Activated CD8-positive, alpha-beta T cell treated with anti-CD3 and anti-CD28 coated beads for 36 hours (primary cell): ENCODE measurements at places on chromosomes 3 and 15.

- DNase-seq, result no peak
These were observed 105.1 kb downstream of the ARPP21 start for GRCh38 chr3:35744419-35744818.

- peak; percentile 50 for DNase-seq
These were observed 34.3 kb upstream of the PLSCR2 start for GRCh38 chr3:146503461-146504202.

- DNase-seq, result peak; percentile 10
These were observed 57.9 kb downstream of the EPHB1 start for GRCh38 chr3:134852893-134853351.

DNA sequence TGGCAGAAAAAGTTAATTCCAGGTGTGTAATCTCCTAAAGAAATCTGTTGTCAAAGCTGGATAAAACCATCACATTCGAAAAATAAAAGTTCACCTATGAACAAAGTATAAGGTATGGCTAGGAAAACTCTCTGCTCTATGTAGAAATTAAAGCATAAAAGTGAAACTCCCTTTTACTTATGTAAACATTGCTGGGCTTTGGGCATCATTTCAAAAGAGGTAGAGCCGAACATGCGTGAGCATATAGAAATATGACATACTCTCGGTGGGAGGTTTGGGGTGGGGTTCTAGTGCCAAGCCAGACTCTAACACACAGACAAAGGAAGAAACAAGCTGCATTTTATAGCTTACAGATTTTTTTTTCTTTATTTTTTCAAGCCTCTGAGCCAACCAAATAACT lies 306.8 kb upstream of the ATP11B start:
- no peak for DNase-seq
